ENCODE measurements at places on chromosomes 3 and 15.

DNA sequence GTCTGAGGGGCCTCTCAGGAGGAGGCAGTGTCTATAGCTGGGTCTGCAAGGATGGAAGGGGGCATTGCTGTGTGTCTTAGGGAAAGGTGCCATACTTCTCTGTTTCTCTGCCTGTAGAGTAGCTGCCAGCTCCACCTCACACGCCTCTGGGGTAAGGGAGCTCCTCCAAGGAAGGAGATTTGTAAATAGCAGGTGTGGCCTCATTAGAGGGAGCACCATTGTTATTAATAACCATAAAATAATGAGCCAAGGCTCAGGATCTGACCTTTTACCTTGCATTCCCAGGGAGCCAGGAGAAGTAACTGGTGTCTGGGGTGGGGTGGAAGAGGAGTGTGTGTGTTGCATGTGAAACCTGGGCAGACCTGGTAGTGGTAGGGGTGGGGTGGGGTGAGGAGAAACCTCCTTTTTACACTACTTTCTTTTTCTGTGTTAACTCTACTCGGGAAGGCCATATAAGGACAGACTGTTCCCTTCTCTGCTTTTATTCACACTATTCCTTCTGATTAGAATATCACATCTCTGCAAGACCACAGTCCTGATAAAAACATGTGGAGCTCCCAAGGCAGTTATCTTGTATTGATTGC is 2.2 kb upstream of the C15orf39 start:
- DNase-seq, result no peak

DNA sequence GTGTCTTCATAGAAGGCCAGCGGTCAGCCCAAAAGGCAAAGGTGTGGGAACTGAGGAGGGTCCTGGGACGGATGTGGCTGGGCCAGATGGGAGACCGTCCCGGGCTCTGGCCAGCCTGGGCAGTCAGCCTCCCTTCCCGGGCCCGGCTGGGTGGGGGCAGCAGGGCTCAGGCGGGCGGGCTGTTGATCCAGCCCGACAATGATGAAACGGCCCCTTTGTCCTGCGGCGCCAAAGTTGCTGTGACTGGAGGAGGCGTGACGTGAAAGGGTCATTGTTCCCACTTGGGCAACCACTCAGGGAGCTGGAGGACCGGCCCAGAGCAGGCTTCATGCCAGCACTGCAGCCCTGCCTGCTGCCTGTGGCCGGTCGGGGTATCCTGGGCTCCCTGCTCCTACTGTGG is 16.5 kb downstream of the DUSP7 start:
- DNase-seq, result no peak

DNA sequence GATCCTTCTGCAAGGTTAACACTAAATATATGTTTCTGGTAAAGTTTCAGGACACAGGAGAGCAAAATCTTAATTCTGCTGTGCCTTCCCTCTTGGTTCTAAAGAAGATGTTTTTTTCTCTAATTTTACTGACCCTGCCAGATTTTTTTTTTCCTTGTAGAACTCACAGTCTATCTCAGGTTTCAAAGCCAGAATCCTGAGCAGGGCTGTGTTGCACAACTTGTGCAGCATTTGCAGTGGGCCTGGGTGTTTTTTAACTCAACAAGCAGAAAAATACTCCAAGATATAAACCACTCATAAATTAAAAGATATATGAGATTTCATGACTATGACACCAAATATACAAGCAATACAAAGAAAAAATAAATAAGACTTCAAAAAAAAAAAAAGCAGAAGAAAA is 40.2 kb upstream of the ARF4 start:
- DNase-seq, result no peak

DNA sequence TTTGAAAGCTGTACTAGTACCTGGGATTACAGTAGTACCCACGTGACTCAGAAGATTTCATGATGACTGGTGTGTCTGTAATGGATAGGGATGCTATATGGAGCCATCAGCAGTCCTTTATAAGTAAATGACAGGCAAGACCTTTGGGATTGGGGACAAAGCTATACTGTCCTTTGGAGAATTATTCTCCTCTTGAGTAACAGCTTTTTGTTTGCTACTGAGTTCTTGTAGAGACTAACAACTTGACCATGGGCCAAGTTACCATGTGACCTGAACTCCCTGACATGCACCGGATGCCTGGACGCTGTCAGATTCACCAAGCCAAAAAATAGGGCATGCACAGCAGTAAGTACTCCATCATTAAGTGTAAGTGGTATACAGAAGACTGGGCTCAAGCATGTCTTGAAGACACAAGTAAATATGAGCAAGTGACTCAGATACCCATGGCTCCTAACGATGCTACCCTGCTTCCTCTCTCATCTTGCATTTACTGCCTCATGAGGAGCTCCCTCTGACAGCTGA is 12.9 kb downstream of the SEC11A start:
- DNase-seq, result no peak

GRCh38 chr3:100123112-100123511 is 8.8 kb upstream of the FILIP1L start:
- DNase-seq, result no peak

DNA sequence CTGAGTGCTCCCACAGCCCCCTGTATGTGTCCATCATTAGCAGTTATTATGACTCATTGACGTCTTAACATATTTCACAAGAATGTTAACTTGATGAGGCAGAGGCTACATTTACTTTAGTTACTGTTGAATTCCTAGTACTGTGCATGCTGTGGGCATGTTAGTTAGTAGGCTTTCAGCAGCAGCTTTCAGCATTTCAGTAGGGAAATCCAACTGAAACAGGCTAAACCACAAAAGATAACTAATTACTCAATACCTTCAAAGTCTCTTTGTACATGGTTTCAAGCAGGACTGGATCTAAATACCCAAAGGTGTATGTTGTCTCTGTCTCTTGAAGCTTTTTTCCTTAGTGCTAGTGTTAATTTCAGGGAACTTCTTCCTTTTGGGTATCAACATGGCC is 229.9 kb upstream of the SUCLG2 start:
- no peak for DNase-seq

- no peak for DNase-seq
These were observed 1.4 kb downstream of the PTH1R start for GRCh38 chr3:46878781-46879436.

DNA sequence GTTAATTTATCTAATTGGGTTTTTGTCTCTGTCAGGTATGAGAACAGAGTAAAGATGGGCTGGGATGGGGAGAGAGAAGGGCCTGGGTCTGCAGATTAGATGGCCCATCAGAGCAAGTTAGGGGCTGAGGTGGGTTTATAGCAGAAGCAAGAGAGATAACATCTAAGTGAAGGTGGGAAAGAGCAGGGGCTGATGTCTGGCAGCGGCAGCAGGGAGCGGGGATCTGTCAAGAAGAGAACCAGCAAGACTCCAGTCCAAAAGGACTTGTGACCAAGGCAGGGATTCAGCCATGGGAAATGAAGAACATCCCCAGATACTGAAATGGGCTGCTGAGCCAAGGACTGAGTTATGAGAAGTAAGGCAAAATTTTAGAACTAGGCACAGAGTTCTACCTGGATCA is 320.6 kb upstream of the TBL1XR1 start:
- no peak for DNase-seq

DNA sequence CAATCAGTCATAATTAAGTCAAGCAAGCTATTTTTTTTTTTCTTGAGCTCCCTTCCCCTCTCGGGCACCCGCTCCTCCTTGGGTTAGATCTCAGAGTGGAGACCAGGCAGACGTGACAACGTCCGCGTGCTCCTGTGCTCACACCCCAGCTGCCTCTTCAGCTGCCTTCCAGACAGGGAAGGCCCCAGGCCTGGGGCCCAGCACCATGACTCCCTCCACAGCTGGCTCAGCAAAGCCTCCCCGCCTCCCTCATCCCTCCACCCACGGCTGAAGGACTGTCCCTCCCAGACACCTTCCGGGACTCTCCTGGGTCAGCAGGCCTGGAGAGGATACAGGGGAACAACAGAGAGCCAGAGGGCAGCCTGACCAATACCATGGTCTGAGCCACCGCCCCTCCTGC is 87.9 kb upstream of the LINGO1 start:
- no peak for DNase-seq

DNA sequence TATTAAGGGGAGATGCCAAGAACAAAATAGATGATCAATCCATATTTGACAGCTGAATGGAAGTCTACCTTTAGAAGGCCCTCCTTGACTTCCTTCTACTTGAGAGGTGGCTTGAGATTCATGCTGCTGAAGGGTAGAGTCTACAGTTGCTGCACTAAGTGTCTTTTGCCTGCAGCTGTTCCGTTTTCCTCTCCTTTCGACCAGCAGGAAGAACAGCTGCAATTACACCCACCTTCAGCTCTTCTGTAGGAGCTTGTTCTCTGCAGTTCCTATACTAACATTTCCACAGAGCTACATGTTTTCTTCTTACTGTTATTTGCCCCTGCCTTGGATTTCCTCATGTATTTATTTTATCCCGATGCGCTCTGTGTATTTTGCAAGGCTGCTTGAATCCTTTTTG is 79.1 kb downstream of the ARRDC4 start:
- DNase-seq, result no peak

- DNase-seq, result no peak
These were observed 15.4 kb upstream of the RFC4 start for GRCh38 chr3:186821429-186822387.

DNA sequence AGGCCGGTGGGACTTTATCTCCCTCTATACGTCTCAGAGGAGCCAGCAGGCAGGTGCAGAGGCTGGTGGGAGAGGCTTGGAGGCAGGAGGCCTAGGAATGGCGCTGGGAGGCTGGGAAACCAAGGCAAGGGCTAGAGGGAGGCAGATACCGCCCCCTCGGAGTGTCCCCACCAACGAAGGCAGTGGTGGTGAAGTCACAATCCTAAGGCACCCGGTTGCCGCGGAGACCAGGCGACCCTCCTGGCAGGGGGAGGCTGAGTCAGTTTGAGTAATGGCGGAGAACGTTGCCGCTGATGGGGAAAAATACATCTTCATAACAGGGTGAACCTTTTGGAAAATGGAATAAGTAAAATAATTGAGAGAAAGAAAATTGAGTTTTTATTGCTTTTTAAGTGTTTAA is 29.9 kb upstream of the CACNA2D2 start:
- no peak for DNase-seq

DNA sequence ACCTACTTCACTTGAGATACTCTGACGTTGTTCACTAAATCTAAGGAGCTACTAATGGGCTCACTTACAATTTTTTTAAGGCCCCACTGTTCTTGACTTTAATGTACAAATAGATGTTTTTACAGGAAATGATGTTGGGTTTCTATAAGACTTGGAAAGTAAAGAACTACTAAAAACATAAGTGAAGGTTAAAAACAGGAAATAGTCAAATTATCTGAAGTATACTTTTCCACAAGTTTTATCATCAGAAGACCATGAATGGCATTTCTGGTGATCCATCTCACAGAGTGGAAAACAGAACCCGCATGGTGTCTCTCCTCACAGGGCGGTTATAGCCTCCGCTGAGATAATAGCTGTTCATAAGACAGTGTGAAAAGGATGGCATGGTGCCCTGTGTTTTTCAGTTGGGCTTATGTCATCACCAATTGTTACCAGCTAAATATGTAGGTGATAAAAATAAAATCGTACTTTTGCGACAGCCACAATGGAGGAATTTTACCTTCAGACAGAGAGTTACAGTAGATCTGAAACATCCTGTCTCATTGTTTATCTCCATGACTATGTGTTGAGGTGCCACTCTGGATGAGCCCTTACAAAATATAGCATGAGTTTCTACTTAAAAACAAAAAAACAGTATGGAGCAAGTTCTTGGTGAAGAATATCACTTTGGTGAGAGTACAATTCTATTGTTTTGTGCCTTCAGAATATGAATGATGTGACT is 462.4 kb downstream of the RAP2B start:
- peak; percentile 14 for DNase-seq
